ENCODE measurements at places on chromosomes 6 and 20.

DNA sequence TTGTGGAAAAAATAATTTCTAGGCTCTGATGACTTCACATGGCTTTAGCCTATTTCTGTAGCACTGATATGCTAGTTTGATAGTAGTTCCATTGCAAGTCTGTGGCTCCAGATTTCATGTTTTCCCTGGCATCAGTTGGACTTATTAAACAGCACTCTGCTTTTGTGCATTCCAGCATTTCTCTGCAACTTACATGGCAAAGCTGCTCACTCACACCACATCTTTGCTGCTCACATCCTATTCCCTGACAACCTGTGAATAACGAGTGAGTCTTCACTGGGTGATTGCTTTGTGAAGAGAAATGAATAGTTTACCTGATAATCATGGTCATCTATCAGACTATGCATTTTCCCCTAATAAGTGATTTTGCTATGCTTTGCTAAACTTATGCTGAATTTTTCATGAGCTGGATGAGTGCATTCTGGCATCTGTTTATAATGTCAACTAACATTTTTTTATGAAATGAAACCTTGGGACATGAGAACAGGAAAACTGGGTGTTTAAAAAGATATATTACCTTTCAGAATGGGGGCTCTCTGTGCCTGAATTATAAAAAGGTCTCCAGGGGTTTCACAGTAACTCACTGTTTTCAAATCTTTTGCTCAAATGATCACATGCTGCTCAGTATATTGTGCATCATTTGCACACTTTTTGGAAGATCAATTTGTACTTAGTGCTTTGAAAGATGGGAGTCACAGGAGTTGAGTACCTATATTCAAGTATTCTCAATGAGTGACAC, 301.8 kb downstream of the TBC1D32 start:
- DNase-seq: no peak

DNA sequence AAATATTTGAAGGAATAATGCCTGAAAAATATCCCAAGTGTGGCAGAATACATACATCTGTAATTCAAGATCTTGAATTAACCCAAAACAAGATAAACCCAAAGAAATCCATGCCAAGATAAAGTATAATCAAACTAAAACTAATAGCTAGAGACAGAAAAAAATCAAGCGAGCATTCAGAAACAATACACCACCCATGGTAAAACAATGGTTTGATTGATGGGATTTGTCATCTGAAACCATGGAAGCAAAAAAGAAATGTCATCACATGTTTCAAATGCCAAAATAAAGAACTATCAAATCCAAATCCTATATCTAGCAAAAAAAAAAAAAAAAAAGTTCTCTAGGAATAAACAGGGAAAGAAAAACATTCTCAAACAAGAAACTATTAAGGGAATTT, 5.1 kb upstream of the DEFB127 start:
- no peak for DNase-seq

DNA sequence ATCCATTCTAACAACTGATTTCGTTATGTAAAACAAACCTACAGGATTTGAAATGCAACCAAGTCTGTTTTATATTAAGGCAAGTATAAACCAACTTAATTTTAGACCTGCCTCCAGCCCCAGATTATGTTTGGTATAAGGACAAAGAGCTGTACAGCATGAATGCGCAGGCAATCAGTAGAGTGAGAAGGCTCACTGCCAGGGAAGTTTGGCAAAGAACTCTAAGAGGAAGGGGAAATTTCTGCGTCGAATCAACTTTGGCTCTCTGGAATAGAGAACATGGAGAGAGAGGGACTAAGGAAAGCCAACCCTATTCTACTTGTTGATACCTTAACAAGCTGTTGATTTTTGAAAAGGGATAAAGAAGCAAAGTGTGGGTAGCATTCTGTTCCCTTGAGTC, 96.9 kb upstream of the FOXO3 start:
- DNase-seq: no peak

GRCh38 chr20:11935212-11936154, 17.8 kb downstream of the BTBD3 start:
- no peak for DNase-seq

DNA sequence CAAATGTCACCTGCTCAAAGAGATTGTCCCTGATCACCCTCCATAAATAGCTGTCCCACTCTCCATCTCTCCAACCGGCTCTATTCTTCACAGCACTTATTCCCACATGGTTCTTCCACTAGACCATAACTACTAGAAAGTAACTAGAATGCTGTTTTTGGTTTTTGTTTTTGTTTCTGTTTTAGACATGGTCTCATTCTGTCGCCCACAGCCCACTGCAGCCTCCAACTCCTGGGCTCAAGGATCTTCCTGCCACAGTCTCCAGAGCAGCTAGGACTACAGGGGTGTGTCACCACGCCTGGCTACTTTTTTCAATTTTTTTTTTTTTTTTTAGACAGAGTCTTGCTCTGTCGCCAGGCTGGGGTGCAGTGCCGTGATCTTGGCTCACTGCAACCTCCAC, 12.2 kb downstream of the MMP24 start:
- no peak for DNase-seq

- no peak for DNase-seq
Measured at GRCh38 chr6:2744209-2744771, 6.4 kb downstream of the MYLK4 start.

- no peak for DNase-seq
Measured at GRCh38 chr20:37235065-37235464, 26.5 kb downstream of the GHRH start.

DNA sequence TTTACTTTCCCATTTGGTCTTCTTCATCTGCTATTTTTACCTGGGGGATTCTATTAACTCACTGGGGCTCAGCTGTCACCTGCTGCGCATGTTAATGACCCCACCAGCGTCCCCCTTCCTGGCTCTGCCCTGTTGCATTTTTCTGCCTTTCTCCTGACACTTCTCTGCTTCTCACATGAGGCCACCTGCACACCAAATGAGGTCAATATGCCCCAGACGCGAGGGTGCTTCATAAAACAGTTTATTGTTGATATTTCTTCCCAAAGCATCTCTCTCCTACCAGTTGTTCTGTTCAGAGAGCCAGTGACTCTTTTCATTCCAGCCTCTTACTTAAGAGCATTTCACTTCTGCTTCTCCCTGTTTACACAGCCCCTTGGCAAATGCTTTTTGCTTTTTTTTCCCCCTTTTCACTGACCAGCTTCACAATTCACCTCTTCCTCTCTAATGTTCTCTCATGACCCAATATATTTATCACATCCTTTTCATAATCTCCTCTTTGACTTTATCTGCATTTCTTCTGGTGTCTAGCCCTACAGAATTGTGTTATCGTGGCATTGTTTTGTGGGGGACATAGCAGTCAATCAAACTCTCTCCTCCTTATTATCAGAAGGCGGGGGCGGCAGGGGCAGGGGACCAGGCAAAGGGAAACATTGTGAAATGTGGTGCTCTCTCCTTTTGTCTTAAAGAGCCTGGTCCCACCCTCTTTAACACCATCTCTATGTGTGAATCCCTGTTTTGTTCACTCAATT, 545.8 kb upstream of the CITED2 start:
- no peak for DNase-seq

DNA sequence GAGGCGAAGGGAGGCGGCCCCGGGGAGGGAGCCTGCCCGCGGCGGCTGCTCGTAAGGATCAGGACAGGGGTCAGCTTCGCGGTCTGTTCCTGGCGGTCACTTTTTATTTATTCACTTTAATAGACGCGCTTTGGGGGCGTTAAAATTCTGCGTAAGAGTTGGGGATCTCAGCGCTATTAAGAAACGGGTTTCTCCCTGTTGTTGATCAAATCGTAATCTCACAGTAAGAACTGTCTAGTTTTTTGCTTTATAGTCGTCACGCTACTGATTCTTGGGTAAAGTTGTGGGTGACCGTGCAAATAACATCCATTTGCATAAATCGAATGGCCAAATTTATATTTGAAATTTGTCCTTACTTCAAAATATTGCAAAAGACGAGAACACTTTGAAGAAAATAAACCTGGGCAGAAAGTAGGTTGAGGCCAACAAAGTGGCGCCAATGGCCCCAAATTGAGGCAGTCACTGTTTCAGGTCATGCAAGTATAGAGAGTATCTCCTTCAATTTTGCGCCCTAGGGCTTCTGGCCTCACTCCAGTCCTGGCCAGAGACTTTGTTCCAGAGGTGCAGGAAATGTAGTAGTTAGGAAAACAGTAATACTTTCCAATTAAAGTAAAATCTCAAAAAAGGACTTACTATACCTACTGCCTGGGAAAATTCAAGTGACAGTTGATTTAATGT, 963 bp upstream of the RMND1 start:
- no peak for DNase-seq

GRCh38 chr20:50991076-50991475, 31.8 kb downstream of the KCNG1 start:
- no peak for DNase-seq

DNA sequence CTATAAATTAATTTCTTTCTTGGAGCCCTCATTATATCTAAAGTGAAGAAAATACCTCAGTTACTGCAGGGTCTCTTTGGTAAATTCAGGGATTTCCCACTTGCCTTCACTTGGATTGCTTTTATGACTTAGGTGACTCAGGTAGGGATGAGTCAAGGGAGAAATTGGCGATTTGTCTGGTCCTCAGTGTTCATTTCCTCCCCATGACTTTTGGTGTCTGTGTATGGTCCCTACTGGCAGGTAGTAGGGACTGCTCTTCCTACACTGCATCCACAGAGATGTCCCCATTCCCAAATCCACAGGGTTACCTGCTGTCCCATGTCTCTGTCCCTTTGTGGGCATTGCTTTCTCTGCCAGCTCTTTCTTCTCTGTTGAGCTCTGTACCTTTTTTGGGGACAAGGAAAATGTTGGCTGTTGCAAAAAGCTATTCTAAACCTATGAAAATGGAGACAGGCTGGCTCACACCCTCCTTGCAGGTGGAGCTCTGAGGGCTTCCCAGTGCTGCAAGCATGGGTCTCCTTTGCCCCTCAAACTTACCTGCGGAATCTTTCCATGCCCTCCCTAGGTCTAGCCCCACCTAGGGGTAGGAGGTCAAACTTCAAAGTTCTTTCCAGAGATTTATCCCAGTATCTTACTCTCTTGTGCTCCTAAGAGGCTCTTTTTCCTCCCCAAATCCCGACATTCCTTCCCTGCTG, 211.9 kb downstream of the ZNF217 start:
- DNase-seq: no peak

DNA sequence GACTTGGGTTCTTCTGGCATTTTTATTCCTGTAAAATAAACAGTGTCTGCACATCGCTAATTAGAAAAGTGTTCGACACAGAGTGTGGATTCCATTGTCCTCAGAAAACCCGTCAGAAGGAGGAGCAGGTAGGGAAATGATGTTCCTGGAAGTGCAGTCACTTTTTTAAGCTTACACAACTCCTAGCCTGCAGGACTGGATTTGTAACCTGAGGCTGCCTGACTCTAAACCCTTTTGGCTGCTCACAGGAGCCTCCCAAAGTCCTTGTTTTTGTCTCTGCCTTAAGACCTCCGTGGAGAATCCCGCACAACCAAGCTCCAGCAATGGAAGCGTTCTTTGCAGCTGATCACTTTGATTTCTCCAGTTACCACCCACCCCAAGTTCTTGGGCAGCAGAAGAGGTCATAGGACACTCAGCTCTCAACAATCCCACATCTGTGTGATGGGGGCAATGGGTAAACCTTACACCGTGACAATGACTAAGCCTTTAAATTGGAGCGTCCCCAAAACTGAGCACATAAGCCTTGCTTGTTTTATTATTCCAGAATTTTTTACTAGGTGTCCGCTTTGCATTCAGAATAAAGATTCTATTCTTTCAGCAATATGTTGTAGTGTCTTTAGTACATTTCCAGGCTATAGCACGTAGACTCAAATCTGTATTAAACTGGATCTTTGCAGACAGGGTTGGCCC, 227.9 kb downstream of the TBXT start:
- DNase-seq: no peak

GRCh38 chr6:152050451-152051195, 243.1 kb downstream of the ESR1 start:
- DNase-seq: no peak

- no peak for DNase-seq
Measured at GRCh38 chr6:35368038-35368887, 25.9 kb downstream of the PPARD start.

- DNase-seq: no peak
Measured at GRCh38 chr6:17354700-17355403, 38.5 kb upstream of the CAP2 start.

- no peak for DNase-seq
Measured at GRCh38 chr6:109121411-109121810, 26.1 kb downstream of the CEP57L1 start.

DNA sequence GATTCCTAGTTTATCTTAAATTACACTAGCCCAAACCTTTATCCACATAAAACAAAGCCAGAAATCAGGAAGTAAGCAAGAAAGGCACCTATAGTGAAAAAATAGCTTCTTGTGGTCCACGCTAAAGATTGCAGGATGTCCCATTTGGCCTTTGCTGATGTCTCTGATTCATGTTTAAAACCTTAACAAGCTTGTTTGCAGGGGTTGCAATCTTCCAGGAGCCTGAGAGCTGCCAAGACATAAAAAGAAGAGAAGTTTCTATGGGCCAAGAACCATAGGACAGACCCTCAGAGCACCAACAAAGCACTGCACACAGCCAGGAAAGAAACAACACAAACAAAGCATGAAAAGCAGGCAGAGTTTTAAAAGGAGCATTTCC, 49.4 kb downstream of the ADAT2 start:
- no peak for DNase-seq

DNA sequence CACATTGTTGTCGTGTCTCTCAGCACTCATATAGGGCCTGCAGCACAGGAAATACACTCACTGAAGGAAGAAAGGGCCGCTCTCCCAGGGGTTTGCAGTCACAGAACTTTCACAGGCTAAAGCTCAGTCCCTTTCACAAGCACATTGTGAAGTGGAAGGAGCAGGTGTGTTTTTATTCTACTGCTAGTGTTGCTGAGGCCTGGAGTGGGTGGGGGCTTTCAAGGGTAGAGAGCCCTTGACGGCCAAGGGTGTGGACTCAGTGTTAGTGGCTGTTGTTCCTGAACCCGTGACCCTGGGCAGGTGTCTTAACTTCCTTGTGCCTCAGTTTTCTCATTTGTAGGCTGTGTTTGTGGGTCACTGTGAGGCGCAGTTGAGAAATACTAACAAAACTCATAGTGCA, 66.2 kb upstream of the SLC22A1 start:
- DNase-seq: no peak

- DNase-seq: no peak
Measured at GRCh38 chr6:75428204-75428603, 65.4 kb downstream of the FILIP1 start.

GRCh38 chr6:61935242-61935846, 350.7 kb downstream of the KHDRBS2 start:
- no peak for DNase-seq

DNA sequence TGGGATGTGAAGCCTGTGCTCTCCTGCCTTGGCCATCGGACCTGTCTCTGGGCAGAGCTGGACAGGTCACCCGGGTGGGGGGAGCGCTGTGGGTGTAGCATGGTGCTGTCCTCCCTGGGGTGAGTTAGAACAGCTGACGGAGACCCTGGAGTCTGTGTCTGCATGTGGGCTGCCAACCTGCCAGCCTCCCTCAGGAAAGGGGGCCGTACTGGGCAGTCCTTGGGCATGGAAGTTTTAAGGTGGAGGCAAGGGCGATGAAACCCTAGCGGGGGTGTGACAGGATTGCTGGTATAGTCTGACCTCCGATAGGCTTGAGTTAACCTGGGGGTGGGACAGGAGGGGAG, 2.4 kb downstream of the SOX18 start:
- DNase-seq: no peak

- DNase-seq: no peak
Measured at GRCh38 chr6:167934426-167934864, 63.0 kb upstream of the KIF25 start.

- no peak for DNase-seq
Measured at GRCh38 chr20:41748756-41749582, 130.8 kb upstream of the CHD6 start.

Data from activated CD8-positive, alpha-beta memory T cell treated with anti-CD3 and anti-CD28 coated beads, Interleukin-2, amount 50 U/mL, for 4 hours (primary cell).